Cortex of kidney (tissue), 1 donor: ENCODE measurements at places on chromosomes 3 and 15.

GRCh38 chr3:143307613-143308183 is 188.1 kb downstream of the CHST2 start:
- no peak for DNase-seq

DNA sequence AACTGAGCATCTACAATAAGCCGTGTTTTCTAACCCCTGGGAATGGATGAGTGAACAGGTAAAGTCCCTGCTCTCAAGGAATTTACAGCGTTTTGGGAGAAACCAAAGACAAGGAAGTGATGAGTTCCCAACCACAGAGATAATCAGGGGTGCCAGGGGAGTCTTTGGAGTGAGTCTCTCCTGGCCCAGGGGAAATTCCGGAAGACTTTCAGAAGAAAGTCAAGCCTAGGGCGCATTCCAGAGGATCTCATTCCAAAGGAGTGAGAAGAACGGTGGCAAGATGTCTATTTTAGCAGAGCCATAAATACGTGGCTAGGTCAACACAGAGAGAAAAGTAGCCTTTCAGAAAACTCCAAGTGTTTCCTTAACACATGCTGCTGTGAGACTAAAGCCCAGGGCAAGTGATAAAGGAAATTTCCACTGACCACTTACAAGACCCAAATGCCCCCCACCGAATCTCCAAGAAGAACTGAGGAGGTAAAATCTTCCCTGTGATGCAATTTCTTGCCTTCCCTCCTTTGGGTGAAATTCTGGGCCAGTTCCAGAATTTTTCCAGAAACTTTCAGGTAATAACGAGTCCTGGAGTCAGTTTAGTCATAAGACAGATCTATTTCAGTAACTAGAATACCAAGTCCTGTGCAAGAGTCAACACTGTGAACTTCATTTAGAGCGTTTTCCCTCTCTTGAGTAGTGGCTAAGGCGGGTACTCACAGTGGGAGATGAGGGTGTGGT is 437.4 kb downstream of the NR2F2 start:
- DNase-seq: no peak

DNA sequence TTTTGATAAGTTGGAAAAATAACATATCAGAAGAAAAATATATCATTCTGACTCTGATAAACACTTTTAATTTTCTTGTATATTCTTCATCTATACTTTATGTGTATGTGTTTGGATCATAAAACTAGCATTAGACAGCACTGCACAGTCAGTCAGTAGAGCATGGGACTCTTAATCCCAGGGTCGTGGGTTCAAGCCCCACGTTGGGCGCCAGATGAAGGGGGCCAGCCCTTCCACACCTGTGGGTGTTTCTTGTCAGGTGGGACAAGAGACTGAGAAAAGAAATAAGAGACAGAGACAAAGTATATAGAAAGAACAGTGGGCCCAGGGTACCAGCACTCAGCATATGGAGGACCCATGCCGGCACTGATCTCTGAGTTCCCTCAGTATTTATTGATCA is 546.0 kb upstream of the NR2F2 start:
- DNase-seq: no peak

DNA sequence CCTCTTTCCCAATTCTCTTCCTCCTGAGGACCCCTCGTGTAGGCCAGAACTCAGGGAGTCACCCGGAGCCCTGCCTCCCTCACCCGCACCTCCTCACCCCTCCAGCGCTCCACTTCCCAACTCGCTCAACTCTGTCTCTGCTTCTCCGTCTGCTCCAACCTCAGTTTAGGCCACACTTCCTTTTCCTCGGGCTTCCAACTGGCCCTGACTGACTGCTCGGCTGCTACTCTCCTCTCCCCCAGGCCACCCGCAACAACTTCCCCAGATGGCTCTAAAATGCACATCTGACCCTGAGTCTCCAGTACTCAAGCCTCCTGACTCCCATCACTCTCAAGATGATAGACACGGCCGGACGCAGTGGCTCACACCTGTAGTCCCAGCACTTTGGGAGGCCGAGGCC is 23.6 kb downstream of the TMEM44 start:
- DNase-seq: no peak

DNA sequence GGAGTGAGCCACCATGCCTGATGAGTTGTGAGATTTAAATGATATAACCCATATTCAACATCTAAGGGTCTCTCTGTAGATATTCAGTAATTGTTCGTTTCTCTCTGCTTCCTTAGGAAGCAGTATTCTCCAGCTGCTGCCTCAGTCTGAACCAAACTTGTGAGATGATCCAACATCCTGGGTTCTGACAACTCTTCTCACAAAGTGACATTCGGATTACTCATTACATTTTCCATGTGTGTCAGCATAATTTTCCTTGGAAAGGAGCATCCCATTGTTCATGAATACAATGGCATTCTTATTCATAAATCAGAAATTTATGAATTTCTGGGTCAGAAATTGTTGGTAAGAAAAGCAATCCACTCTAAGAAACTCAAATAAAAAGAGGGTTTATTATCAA is 15.0 kb upstream of the SEC22A start:
- no peak for DNase-seq

GRCh38 chr3:192892981-192893700 is 24.5 kb downstream of the MB21D2 start:
- no peak for DNase-seq

GRCh38 chr3:193563426-193563825 is 8.7 kb upstream of the ATP13A4 start:
- DNase-seq: no peak

DNA sequence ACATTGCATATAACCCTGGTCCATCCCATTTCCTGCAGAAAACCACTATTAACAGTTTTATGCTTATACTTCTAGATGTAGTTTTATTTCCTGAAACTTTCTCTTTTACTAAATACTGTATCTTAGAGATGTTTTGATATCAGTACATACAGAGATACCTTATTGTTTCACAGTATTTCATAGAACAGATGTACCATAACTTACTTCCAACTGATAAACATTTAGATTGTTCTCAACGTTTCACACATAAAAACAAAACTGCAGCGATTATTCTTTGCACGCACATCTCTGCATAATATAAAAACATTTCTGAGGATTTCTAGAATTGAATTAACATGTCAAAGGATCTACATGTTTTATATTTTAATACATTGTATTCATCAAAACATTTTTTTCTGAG is 2.6 kb downstream of the ZNF80 start:
- no peak for DNase-seq

DNA sequence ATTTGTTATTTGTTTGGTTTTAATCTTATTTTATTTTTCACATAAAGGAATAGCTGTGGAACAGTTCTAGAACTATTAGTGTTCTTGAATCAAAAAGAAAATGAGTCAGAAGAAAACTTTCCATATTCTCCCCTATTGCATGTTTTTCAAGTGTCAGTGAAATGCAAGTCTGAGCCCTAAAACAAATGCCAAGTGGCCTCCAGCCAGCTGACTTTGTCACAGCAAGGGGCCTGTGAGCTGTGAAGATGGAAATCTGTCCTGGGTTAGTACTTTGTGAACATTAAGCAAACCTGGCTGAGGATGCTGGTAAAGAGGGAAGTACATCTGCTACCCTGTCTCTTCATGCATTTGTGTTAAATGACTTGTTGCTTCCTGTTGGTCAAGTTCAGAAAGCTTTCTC is 14.2 kb downstream of the LRRC49 start:
- DNase-seq: no peak

- DNase-seq: no peak
Measured at GRCh38 chr3:70614111-70614510, 301.7 kb upstream of the MDFIC2 start.

- no peak for DNase-seq
Measured at GRCh38 chr3:155504682-155505081, 211.2 kb upstream of the STRIT1 start.

- no peak for DNase-seq
Measured at GRCh38 chr3:134694466-134694865, 43.6 kb upstream of the KY start.

- DNase-seq: no peak
Measured at GRCh38 chr15:67914537-67915460, 75.0 kb upstream of the RNU6-1 start.

- no peak for DNase-seq
Measured at GRCh38 chr3:11470031-11470853, 173.5 kb downstream of the VGLL4 start.

- DNase-seq: no peak
Measured at GRCh38 chr15:63973212-63974009, 72.9 kb downstream of the DAPK2 start.

- DNase-seq: no peak
Measured at GRCh38 chr3:414063-414462, 217.5 kb downstream of the CHL1 start.

- DNase-seq: no peak
Measured at GRCh38 chr3:184524981-184525336, 36.6 kb upstream of the EPHB3 start.
